Right renal pelvis (tissue), 4 donors: ENCODE measurements at places on chromosomes 6 and 20. TPM values are rescaled to one million over a fixed set of nuclear protein-coding genes. Genes with fewer than 3 reads are reported as not detected.

- DNase-seq: peak; percentile 26
Measured at GRCh38 chr6:156658186-156658965, 118.8 kb upstream of the ARID1B start.

DNA sequence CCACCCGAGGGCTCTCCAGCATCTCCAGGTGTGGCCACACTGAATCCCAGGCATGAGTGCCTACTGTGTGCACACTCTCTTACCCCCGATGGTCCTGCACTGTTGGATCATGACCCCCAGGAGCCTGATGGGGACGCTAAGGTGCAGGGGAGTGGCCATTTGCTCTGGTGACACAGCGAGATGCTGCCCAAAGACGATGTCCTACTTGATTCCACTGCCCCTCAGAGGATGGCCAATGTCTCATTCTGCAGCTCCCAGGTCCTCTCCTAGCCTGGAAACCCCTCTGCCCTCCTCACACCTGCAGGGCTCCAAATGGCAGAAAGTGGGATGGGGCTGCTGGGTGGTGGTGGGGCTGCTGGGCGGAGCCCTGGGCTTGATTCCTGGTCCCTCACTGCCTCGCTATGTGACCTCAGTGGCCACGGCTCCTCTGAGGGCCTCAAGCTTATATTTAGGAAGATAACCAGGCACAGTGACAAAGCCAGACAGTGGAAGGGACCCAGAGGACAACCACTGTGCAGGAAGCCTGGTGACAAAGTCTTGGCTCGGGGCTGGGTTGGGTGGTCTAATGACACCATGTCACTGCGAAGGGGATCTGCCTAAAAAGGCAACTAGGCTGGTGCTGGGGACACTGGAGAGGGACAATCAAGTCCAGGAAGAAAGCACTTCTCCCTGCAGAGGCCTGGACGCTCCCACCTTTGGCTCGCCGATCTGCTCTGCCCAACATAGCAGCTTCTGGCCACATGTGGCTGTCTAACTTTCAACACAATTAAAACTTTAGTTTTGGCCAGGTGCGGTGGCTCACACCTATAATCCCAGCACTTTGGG, 28.4 kb downstream of the TGM2 start:
- no peak for DNase-seq

- no peak for DNase-seq
Measured at GRCh38 chr6:36095497-36096391, 34.6 kb upstream of the MAPK13 start.

GRCh38 chr20:58896820-58897219, 44.3 kb downstream of the GNAS start:
- DNase-seq: no peak

DNA sequence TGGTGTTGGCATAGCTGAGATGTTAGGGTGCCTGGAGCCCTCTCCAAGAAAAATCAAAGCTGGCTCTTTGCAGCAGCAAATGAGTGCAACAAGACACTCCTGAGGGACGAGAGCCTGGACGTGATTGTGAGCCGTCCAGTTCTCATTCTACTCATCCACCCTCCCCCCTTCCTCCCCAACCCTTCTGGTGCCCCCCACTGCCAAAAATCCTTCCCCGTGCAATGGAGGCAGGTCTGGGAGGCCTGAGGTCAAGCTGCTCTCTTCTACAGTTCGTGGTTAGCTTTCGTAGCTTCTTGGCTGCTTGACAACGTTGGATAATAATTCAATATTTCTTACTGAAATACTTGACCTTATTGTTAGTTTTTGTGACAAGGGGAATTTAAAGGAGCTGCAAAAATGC, 185.3 kb upstream of the SUPT3H start:
- no peak for DNase-seq

GRCh38 chr6:161618831-161619454, 345.1 kb upstream of the AGPAT4 start:
- DNase-seq: no peak

DNA sequence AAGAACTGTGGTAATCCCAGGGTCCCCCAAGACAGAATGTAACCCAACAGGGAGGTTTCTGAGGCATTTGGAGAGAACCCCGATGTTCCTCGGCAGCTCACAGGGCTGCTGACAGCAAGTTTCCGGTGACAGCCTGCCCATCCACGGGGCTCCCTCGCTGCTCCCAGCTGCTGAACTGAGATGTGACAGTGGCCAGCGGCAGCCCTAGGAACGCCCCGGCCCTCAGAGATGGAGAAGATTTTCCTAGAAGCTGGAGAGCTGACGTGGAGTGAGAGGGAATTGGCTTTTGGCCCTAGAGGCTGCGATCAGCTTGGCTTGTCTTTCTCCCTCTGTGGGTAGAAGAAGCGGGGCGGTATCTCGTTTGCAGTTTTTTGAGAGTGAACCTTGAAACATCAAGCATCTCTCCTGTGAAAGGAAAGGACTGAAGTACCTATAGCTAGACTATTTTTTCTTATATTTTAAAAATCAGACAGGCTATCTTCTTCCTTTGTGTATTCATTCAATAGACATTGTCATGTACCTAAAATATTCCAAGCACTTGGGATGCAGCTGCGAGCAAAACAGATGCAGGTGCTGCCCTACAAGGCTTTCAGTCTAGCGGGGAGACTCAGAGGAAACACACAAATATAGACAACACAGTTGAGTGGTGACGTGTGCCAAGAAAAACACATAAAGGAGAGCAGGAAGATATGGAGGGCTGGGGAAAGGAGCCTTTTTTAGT, 28.4 kb upstream of the NFATC2 start:
- no peak for DNase-seq

GRCh38 chr6:139583420-139583819, 209.0 kb upstream of the CITED2 start:
- DNase-seq: no peak

GRCh38 chr6:160387916-160388643, 39.9 kb downstream of the SLC22A3 start:
- no peak for DNase-seq

DNA sequence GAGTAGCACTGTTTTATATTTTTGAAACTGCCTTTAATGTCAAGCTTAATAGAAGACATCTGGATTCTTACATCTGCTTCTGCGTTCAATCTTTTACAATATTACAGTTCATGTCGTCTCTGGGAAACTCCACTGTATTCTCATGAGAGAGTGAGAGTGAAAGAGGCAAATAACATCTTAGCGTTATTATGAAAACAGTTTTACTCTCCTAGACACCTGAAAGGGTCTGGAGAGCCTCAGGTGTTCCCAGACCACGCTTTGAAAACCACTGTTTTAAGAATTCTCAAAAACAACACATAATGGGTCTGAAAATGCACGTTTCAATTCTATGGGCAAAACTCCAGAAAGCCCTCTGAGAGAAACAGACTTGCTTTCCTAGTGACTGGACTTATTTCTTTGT, 63.3 kb downstream of the ARHGAP18 start:
- no peak for DNase-seq

The BHLHE23 gene
- not detected for polyA plus RNA-seq

The SLC26A8 gene
- polyA plus RNA-seq: 0.27 TPM
